ENCODE measurements at places on chromosomes 1 and 21.

DNA sequence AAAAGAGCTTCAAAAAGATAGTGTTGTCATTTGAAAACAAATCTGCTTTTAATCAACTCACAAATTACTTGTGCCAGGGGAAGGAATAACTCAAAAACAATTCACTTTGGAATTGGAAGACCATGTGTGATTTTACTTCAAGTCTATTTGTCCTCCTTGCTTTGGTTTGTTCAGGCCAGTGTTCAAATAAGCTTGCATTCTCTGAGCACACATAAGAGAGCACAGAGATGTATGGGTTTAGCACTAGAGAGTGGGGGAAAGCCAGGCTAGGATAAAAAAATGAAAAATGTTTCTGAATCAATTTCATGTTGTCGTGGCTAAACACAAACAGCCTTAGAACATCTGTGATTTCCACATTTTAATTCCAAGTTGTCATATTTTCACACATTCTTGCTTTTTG is 325.7 kb upstream of the LYPLAL1 start:
- DNase-seq = no peak

DNA sequence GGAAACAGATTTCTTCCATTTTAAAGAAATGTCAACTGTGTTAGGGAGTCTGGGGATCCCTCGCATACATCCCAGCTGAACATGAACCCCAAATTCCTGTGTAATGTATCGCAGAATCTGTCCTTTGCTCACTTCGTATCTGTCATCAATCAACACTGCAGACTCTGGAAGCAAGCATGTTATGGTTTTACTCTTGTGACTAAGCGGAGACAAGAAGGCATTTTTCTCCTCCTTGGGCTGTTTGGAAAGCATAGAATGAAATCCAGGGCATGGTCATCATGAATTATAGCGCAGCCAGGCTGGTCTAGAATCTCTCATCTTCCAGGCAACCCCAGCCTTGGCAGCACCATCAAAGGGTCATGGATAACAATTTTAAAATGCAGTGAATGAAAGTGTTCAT is 290.2 kb downstream of the KIF26B start:
- no peak for DNase-seq

- DNase-seq = no peak
These were observed 1.5 kb downstream of the TNFSF18 start for GRCh38 chr1:173049322-173049633.

DNA sequence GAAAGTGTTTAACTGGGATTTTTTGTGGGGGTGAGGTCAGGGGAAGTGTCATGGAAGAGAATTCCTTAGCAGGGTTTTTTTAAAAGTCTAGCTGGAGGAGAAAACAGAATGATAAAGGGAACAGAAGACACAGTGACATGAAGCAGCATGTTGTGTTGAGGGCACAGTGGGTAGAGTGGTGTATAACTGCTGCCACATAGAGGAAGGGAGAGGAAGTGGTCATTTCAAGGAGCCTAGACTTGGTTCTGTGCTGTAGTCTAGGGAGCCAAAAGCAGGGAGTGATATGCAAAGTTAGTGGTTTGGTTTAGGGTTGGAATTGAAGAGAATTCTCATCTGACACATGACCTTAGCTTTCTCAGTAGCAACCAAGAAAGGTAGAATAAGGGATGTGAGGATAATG is 10.2 kb downstream of the EEIG2 start:
- peak; percentile 81 for DNase-seq

DNA sequence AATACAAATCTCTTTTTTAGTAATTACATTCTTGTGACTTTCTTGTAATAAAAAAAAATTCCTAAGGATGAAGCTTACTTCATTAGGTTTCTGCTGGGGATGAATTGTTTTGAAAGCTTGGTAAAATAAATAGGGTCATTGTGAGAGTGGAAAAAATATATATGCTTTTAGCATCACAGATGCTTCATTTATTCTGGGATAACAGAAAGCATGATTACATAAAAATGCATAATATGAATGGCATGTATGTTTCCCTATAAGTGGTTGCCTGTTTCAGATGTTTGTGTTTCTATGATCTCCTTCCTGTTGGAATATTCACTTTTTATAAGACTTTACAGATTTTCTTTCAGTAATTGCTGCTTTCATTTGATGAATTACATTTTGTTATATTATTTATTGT is 42.3 kb downstream of the HMCN1 start:
- DNase-seq = no peak

DNA sequence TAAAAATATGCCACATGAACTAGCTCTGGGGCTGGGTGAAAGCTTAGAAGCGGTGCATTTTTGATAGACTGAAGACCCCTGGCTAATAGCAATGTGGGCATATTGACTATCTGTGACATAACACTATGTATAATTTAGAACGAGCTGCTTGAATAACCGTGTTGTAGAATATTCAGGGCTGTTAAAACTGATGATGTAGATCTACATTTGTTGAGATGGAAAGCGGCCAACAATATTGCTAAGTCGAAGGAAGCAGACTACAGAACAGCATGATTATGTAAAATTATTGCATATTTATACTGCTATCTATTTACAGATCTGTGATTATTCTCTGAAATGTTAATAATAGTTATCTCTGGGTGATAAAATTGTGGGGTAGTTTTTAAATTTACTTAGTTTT is 41.1 kb upstream of the BCL10 start:
- DNase-seq = no peak

DNA sequence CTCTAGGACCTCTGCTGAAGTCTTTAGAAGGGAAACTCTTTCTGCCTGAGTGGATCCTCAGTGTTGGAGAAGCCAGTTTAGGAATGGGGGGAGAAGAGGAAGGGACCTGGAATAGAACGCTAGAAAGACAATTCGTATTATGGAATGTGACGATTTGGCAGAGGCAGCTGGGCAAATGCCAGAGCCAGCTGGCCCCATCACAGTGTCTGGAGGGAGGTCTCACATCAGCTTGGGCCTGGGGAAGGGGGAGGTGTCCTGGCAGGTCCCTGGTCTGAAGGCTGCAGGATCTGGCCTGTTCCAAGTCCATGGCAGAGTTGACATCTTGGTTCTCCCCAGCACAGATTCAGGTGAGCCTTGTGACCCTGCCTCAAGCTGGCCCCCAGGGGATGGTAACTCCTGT is 11.3 kb downstream of the TMCC2 start:
- DNase-seq = no peak

DNA sequence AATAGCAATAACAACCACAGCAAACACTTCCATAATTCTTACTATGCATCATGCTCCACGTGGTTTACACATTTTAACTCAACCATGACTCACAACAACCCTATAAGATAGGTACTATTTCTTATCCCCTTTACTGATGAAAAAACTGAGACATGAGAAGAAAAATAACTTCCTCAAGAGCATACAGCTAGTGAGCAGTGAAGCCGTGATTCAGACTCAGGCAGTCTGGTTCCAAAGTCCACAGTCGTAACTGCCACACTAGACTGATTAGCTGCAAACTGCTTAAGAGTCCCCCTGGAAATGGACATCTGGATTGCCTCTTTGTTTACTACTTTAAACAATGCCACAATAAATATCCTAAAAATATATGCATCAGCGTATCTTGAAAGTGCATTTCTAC is 55.7 kb downstream of the PLD5 start:
- DNase-seq = no peak

- no peak for DNase-seq
These were observed 11.3 kb upstream of the TACSTD2 start for GRCh38 chr1:58588396-58588795.

DNA sequence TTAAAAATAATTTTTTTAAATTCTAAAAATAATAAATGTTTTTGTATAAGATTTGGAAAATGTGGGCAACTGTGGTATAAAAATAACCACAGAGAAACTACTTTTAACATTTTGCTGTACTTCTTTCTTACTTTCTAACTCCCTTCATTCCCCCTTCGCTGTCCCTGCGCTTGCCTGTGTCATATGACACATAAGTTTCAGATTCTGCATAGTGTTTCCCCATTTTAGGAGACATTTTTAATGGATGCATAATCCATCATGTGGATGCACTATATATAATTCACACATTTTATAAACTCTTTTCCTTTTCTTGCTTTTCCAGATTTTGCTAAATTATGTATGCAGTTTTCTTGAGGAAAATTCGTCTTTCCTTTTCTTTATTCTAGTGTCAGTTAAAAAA is 16.3 kb downstream of the ATG4C start:
- no peak for DNase-seq

GRCh38 chr1:155079487-155080311 is 1.1 kb downstream of the EFNA3 start:
- no peak for DNase-seq

DNA sequence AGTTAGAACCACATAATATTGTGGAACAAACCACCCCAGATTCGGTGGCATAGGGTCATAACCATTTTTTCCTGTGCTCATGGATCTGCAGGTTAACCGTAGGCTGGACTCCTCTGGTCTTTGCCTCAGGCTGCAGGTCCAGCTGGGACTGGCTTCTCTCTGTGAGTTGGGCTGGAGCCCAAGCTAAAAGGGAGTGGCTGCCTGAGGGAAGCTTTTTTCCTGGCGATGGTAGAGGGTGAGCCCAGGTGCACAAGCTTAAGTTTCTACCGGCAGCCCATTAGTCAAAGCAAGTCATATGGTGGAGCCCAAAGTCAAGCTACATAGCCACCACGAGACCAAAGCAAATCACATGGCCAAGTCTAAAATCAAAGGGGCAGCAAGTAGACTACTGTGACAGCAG is 13.8 kb downstream of the EPHX4 start:
- no peak for DNase-seq

GRCh38 chr1:203286161-203286984 is 18.9 kb upstream of the BTG2 start:
- no peak for DNase-seq

DNA sequence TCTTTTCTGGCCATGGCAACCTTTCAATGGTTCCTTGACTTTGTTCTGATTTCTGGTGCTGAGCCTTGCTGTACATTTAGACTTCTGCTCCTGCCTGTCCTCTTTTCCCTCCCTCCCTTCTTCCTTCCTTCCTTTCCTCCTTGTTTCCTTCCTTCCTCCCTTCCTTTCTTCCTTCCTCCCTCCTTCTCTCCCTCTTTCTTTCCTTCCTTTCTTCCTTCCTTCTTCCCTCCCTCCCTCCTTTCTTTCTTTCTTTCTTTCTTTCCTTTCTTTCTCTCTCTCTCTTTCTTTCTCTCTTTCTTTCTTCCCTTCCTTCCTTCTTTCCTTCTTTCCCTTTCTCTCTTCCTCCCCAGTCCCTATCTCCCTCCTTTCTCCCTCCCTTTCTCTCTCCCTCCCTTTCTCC is 10.4 kb upstream of the IGSF21 start:
- DNase-seq = no peak

DNA sequence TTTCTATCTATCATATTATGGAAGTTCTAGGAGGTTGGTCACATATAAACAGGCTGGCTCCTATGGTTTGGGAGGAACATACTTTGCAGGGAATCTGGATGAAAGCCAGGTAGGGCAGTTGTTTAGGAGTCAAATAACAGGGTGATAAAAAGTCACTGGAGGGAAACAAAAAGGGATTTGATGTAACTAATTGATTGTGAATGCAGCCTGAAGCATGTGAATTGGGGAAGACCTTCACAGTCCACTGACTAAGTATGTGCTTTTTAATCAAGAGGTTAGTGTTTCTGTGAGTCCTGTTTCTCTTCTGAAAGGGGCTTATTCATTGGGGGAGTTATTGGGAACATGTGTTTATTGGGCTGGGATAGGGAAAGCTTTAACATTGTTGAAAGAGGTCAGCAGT is 41.3 kb downstream of the HMCN1 start:
- no peak for DNase-seq

DNA sequence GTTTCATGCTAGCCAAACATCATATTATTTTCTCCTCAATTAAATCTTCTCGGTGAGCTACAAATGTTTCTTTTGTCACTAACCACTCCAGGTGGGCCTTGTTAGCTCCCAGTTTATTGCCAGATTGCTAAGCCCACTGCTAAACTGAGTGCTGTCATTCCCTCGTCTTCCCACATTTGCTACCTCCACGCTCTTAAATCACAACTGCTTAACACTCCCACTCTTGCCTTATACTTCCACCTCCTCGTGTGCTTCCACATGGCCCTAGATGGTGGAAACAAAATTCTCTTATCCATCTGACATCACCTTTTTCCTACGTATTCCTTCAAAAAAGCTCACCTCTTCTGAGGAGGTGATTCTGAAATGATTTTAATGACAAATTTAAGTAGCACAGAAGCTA is 34.6 kb upstream of the AKT3 start:
- DNase-seq = no peak

- no peak for DNase-seq
These were observed 2.1 kb upstream of the ZC3H12A start for GRCh38 chr1:37472281-37472680.

GRCh38 chr1:96234299-96234698 is 487.3 kb upstream of the PTBP2 start:
- no peak for DNase-seq

GRCh38 chr1:78520216-78520615 is 29.4 kb downstream of the PTGFR start:
- DNase-seq = no peak

GRCh38 chr1:225896494-225896893 is 7.5 kb upstream of the LEFTY1 start:
- no peak for DNase-seq

DNA sequence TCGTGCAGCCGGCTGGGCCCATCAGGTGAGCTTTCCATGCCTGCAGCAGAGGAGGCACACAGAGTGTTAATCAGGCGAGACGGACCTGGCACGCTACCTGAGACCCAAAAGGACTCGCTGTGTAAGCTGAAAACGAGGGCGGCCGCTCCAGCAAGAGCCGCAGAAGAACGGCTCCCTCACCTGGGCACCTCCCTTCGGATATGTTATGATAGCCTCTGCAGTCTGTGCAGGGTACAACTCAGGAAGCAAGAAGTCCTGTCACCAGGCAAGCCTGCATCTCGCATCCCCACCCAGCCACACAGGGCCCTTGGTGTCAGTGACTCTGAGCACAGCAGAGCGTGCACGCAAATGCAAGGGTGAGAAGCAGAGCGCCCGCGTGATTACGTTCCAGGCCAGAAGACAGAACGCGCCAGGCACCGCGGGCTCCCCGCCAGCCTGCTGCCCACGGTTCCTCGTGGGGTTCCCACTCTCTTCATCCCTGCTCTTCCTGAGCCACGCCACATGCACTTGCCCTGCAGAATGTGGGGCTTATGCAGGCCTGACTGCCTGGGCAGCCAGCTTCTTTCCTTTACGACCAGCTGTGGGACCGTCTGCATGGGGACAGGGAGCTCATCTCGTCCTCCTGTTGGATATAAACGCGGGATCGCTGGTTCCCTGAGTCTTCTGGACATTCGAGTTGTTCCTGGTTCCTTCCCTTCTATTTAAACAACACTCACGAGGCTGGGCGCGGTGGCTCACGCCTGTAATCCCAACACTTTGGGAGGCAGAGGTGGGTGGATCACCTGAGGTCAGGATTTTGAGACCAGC is 20.2 kb upstream of the LRRC47 start:
- no peak for DNase-seq

DNA sequence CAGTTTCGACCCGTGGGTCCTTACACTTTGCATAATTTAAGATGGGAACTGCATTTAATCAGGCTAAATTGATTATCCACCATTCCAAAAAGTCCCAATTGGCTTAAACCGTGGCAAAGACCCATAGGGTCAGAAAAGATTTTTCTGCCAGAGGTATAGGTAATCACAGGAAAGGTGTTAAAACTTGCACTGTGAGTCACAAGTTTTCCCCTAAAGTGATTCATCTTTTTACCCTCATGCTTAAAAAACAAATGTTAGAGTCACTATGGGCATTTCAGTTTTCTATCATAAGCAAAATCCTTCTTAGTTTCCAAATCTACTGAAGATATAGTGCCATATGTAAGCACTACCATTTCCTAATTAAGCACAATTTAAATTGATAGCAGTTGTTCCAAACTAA is 1079.8 kb downstream of the ADGRL2 start:
- DNase-seq = no peak

Measured in hematopoietic multipotent progenitor cell treated with erythropoietin and hydrocortisone succinate and interleukin-3 and kit ligand, for 8 days (in vitro differentiated cells).